Left renal cortex interstitium (tissue), 4 donors: ENCODE measurements at places on chromosomes 6 and 20. TPM values are rescaled to one million over a fixed set of nuclear protein-coding genes. Genes with fewer than 3 reads are reported as not detected.
A peak's percentile ranks its signal among the peaks of the same experiment; 100 is the strongest.

- DNase-seq: no peak
Measured at GRCh38 chr20:11015440-11015839, 341.6 kb upstream of the JAG1 start.

- no peak for DNase-seq
Measured at GRCh38 chr20:3014662-3015061, 28.8 kb upstream of the GNRH2 start.

DNA sequence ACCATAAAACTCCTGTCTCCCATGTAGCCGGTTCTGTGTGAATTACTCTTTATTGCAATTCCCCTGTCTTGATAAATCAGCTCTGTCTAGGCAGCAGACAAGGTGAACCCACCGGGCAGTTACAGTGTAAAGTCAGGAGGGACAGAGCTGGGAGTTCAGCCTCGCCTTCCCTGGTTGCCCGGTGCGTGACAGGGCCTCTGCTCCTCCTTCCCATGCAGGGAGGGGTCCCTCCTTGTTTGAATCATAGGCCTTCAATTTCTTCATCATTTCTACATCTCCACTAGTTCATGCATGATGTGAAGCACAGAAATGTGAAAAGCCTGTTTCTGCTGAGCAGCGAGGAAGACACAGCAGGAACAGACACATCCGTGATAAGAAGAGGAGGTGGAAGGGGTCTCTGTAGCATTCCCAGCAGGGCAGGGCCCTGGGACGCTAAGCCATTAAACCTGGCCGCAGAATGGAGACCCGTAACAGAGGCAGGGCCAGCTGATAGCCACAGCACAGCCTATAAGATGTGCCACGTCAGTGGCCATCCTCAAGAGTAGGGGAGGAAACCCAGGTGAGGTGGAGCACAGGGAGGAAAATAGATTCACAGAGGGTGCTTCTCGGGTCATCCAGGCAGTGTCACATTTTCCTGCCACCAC, 106.7 kb upstream of the CST7 start:
- DNase-seq: no peak

GRCh38 chr6:40906759-40907158, 132.3 kb downstream of the UNC5CL start:
- no peak for DNase-seq

- DNase-seq: no peak
Measured at GRCh38 chr6:13914351-13914750, 10.4 kb upstream of the RNF182 start.

- no peak for DNase-seq
Measured at GRCh38 chr6:2507016-2507415, 243.7 kb downstream of the MYLK4 start.

GRCh38 chr6:34953061-34954025, 64.3 kb downstream of the ANKS1A start:
- no peak for DNase-seq

GRCh38 chr6:29596381-29596900, 11.5 kb downstream of the OR2H2 start:
- no peak for DNase-seq

DNA sequence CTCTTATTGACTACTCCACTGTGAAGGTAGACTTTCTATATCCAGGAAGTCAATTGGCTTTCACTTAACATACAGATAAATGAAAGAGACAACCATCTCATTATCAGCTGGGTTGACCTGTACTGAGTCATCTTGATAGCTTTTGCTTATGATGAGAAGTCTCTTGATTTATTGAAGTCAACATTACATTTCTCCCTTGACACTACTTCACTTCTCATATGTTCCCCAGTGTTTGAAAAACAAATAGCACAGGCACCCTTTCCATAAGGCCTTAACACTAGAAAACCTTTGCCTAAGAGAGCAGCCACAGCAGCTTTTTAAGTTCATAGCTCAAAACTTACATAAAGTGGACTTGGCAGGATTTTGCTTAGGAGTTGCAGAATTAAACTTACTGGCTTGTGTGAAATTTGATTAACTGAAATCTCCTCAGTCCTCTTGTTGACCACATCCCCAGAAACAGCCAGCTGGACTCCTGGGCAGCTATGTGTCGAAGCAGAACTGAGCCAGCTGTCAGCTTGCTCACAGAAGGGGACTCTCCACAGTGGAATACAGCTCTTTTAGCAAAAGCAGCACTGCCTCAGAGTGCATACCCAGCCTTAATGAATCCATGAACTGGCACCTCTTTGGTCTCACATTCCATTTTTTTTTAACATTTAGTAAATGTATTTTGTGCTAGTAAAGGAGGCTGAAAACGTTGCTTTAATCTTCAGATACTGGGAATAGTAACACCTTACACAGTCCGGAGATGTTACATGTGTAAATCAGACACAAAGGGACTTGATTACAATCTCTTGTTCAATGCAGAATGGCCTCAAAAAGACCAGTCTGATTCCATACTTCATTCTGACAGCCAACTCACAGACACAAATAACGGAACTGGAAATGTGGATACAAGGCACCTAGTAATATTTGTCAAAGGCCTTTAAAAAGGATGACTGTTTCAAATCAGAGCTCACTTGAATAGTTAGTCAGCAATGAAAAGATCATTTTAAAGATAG, 1532.7 kb downstream of the HACE1 start:
- DNase-seq: peak; percentile 10

GRCh38 chr6:48611332-48611731, 500.3 kb upstream of the PTCHD4 start:
- no peak for DNase-seq

DNA sequence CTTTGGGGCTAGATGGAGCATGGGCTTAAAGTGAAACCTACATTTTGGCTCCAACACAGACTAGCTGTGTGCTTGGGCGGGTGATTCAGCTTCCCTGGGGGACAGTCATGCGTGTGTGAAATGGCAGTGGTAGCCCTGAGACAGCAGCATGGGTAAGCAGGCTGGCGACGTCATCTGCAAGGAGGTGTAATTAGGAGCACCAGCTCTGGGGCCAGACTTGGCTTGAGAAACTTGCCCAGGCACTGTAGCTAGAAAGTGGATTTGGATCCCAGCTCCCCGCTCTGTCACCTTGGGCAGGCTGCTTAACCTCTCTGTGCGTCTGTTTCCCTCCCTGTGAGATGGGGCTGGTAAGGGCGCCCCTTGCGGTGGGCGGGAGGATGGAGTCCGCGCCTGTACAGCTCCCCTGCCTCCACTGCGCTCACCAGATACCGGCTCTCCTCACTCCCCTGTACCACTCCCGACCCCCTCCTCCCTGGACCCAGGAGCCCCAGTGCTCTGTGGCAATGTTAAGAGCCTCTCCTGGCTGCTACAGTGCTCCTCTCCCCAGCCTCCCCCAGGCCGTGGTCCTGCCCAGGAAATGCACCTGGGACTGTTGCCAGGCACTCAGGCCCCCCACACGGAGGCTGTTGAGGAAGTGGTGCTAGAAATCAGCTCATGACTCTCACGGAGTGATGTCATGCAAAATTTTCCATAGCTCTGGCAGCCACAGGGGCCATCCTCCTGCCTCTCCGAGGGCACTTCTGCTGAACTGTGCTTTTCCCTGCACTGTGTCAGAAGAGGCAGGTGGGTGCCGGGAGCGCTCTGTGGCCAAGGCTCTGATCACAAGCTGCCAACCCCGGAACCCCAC, 44.6 kb downstream of the SYNJ2 start:
- DNase-seq: no peak

- DNase-seq: no peak
Measured at GRCh38 chr6:16533721-16534136, 227.5 kb downstream of the ATXN1 start.

GRCh38 chr6:39239527-39240154, 10.4 kb upstream of the KCNK5 start:
- no peak for DNase-seq

- DNase-seq: no peak
Measured at GRCh38 chr6:116536216-116536621, 9.3 kb downstream of the TRAPPC3L start.

DNA sequence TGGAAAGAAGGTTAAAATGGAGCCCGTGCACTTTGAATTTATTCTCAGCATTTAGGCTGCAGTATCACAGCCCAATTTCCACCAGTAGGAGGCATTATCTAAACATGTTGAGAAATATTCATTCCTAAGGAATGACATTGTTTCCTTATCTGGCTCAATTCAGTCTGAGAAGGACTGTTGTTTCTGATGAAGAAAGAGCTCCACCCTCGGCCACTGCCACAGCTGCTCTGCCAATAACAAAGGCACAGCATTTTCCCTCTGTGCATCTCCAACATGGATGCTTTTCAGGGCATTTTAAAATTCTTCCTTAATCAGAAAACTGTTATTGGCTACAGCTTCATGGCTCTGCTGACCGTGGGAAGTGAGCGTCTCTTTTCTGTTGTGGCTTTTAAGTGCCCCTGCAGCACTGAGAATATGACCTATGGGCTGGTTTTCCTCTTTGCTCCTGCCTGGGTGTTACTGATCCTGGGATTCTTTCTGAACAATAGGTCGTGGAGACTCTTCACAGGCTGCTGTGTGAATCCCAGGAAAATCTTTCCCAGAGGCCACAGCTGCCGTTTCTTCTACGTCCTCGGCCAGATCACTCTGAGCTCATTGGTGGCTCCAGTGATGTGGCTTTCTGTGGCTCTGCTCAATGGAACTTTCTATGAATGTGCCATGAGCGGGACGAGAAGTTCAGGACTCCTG, at the start of gene CALHM5:
CALHM5 (plus strand) TSS at position 216 of the 687 bp plus-strand sequence; CDS start at position 274, 58 bp downstream.
- DNase-seq: no peak

DNA sequence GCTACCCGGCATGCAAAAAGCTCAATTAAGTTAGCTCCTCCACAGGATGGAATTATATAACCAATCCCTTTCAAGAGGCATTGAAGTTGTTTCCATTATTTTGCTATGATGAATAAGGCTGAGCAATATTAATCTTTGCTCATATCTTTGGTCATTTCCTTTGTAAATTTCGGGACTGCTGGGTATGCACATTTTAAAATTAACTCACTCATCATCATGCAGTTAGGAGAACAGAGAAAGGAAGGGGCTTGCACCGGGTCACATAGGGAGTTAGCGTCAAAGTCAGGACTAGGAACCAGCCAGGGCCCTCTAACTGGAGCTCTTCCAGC, 430 bp upstream of the FAM110A start:
- DNase-seq: no peak

DNA sequence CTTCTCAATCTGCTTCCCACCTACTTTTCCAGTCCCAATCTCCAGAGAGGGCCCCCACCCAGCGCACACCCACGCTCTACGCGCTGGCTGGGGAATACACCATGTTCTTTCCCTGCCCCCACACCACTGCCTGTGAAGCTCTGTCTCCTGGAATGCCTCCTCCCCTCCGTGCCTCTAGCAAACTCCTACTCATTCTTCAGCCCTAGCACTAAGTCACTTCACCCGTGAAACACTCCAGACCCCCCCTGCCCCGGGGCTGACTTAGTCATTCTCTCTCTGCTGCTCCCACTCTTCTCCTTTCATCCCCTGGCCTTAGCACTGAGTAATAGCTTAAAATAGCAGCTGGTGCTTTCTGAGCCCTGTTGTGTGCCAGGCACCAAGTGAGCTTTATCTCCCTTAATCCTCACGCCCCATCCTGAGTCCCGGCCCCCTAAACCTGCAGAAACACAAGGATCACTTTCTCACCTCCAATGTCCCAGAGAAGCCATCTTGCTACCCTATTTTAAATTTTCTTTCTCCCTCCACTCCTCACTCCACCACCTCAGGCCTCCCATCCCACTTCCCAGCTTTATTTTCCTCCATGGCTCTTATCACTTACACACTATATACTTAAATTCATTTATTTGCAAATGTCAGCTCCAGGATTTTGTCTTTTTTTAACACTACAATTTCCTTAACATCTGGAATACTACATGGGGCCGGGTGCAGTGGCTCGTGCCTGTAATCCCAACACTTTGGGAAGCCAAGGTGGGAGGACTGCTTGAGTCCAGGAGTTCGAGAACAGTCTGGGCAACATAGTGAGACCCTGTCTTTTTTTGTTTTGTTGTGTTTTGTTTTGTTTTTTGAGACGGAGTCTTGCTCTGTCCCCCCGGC, 6.3 kb upstream of the PARD6B start:
- no peak for DNase-seq

Gene ADAM33
- 6.1 TPM for polyA plus RNA-seq

Gene HLA-DRB5
- 12.2 TPM for polyA plus RNA-seq

Gene NEURL2
- 11.2 TPM for polyA plus RNA-seq

Gene KCNQ2
- 3.7 TPM for polyA plus RNA-seq

Gene HLA-DPB1
- polyA plus RNA-seq: 24.7 TPM

Gene CCR6
- polyA plus RNA-seq: not detected

Gene CD93
- polyA plus RNA-seq: 40.4 TPM

Gene RBM38
- polyA plus RNA-seq: 33.7 TPM

Gene BMP5
- 2.7 TPM for polyA plus RNA-seq
